ENCODE measurements at places on chromosomes 1 and 21.
A peak's percentile ranks its signal among the peaks of the same experiment; 100 is the strongest.

DNA sequence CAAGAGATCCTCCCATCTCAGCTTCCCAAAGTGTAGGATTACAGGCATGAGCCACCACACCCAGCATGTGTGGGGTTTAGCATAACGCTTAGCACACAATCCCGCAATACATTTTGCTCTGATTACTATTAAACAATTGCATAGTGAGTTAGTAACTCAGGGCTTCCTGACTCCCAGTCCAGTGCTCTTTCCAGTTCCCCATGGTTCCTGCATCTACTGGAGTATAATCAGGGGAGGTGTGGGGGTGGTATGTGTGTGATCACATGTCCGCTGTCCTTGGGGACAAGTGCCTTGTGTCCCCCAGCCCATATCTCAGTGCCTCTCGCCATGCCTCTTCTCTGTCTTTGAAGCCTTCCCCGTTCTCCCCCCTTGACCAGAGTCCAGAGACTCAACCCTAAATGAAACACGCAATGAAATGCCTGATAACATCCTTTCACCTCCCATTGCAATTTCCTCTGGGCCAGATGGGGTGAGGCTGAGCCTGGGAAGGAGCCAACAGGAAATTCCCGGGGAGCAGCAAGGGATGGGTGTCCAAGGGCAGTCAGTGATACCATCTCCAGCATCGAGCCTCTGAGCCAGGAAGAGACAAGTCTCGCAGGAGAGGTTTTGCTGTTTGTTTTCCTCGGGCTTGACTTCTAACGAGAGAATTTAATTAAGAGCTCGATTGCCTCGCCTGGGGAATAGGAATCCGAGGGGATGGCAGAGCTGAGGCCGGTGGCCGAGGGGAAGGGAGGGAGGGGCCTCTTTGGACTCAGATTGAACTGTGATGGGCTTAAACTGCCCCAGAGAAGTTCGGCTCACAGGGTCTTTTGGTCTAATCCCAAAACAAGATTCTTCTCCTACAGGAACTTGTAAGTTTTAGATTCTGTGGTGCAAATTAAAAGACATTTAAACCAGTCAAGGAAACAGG lies 7.7 kb upstream of the HTR1D start:
- DNase-seq: no peak

- no peak for DNase-seq
These were observed 235.1 kb downstream of the NRIP1 start for GRCh38 chr21:14829685-14830084.

DNA sequence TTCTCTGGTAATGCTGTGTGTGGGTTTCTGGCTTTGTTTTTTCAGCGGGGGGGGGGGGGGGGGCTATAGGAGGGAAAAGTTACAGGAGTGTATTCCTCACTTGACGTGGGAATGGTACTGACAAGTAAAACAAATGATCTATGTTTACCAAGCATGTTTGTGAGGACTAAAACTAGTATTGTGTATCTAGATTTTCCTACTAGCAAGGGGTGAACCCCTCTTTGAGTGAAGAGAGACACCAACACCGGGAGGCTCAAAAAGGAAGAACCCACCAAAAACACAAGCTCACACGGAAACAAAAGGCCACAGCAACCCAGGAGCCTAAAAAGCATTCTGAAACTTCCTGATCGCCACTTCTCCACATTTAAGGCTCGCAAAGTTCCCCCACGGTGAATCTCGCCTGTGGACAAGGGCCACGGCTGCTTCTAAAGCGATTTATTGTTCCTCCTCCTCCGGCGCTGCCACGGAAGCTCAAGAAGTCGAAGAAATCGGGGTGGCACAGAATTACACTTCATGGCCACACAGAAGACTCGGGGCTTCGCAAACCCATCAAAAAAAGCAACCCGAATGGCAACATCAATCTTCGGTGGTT lies 703 bp downstream of the PUM1 start:
- no peak for DNase-seq

DNA sequence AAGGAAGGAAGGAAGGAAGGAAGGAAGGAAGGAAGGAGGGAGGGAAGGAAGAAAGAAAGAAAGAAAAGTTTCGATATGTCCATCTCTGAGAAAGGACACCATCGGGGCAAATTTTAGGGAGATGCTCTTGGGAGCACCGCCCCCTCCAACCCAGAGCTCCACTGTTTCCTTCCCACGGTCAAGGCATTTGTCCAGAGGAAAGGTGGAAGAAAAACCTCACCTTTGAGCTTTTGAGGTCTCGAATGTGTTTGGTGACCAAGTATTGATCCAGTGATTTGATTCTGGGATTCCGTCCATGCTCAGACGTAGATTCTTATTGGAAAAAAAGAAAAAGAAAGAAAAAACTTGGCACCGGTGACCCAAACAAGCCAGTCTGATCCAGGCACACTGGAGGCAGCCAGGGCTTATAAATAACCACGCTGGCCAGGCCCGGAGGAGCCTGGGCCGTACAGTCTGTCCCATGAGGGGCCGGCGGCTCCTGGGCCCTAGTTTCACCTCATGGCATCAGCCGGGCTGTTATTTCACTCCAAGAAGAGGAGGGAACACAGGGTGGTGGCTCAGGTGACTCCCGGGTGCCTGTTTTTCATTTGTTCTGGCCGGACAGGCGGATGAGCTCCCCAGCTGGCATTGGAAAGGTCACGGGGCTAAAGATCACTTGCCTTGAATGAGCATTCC lies 36.1 kb upstream of the SLC25A33 start:
- no peak for DNase-seq

GRCh38 chr1:119372503-119373086 lies 4.0 kb downstream of the HAO2 start:
- DNase-seq: no peak

DNA sequence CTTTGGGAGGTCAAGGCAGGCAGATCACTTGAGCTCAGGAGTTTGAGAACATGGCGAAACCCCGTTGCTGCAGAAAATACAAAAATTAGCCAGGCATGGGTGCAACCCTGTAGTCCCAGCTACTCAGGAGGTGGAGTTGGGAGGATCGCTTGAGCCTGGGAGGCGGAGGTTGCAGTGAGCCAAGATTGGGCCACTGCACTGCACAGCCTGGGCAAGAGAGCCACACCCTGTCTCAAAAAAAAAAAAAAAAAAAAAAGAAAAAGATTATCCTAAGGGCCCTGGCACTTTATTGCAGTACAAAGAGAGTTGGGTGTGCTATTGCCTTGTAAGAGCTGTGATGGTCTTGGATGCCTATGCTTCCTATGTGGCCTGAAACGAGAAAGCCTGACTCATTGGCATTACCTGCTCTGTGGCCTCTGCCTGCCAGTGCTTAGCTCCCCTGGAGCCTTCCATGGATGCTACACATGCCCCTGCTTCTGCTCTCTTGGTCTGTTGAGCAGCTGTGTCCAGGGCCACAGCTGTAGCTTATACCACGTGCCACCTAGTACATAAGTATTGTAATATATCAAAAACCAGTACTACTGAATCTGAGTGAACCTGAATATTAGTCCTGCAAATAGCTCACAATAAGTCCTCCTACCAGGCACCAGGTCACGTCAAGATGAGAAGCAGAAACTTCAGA lies 45.8 kb downstream of the DNAJC6 start:
- no peak for DNase-seq

DNA sequence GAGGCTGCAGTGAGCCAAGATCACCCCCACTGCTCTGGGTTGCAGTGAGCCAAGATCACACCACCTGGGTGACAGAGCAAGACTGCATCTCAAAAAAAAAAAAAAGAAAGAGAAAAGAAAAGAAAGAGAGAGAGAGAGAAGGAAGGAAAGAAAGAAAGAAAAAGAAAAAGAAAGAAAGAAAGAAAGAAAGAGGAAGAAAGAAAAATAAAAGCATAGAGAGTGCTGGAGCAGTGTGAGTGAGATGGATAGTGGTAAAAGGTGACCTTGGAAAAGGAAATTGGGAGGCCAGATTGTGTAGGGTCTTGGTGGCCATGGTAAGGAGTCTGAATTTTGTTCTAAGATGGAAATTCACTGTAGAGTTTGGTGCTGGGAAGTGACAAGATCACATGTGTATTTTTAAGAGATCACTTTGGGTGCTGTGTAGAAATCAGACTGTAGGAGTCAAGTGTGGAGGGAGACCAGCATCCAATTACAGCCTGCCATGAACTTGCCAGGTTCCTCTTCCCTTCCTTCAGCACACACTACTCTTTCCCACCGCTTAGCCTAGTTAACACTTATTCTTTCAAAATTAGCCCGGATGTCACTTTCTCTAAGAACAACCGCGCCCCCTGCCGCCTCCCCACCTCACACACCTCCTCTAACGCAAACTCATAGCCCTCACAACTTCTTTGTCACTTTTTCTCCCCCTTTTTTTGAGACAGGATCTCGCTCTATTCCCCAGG lies 17.9 kb downstream of the MTX1 start:
- peak; percentile 70 for DNase-seq

DNA sequence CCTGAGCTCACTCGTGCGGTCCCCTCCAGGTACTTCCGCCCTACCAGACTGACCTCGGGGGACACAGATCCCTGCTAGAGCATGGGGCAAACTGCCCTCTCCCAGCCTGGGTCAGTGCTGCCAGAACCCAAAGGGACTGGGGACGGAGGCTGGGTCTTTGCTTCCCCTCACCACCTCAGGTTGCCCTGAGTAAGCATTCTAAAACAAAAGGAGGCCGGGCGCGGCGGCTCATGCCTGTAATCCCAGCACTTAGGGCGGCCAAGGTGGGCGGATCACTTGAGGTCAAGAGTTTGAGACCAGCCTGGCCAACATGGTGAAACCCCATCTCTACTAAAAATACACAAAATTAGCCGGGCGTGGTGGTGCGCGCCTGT lies 108.4 kb downstream of the SPSB1 start:
- no peak for DNase-seq

- no peak for DNase-seq
These were observed 131.6 kb upstream of the MROH9 start for GRCh38 chr1:170803711-170804110.

GRCh38 chr1:180271272-180272255 lies 41.5 kb downstream of the LHX4 start:
- no peak for DNase-seq

DNA sequence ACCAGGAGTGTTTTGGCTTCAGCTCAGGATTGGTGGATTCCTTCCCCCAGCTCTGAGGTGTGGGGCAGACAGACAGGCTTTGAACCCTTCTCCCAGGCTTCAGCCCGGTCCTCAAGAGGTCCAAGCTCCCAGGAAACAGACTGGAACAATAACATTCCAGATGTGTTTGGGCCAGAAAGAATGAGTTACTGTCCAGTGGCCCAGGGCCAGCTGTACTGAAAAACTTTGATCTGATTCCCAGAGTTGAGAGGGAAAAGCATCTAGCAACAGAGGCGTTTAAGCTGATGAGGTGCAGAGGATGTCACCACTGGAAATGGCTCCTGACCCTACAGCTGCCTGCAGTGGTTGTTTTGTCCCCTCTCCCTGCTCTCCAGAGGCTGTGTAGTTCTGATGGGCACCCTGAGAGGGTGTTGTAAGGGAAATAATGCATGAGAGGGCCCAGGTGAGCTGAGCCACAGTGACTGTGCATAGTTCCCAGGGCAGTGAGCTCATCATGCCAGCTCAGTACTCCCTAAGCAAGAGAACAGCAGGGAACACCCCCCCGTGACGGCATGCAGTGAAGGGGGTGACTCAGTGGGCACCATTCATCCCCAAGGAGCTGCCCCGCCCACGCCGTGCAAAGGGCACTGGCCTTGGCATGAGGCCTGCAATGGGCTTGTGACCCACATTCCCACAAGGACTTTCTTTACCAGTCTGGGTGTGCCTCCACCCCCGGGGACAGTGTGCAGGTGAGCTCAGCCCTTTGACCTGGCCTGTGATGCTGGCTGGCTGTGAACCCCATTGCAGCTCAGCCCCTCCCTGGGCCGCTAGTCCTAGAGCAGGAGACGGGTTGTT lies 13.8 kb upstream of the SFN start:
- no peak for DNase-seq

DNA sequence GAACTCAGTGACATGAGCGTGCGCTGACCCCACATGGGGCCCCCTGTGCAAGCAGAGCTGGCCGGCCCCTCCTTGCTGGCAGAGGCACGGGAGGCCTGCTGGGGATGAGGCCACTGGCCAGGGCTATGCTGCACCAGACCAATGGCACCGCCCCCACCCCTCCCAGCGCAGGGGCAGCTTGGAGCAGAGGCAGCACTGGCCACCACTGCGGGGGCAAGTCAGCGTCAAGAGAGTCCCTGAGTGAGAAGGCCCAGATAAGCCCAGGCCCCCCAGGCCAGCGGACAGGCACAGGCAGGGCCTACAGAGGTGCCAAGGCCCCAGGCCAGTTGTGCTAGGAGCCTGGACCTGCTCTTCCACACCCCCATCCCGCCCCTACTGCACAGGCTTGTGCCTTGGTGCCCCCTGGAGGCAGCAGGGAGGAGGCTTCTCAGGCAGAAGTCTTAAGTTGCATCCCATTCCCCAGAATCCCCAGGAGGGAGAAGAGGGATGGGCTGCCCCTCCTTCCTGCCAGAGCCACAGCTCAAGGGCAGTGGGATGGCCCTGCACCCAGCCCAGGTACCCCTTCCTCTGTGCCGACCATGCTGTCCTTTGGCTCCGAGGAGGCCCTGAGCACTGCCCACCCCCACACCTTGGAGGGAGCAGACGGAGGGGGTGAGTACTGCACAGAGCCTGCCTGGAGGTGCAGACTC lies 35.8 kb downstream of the EPHX1 start:
- DNase-seq: peak; percentile 12

DNA sequence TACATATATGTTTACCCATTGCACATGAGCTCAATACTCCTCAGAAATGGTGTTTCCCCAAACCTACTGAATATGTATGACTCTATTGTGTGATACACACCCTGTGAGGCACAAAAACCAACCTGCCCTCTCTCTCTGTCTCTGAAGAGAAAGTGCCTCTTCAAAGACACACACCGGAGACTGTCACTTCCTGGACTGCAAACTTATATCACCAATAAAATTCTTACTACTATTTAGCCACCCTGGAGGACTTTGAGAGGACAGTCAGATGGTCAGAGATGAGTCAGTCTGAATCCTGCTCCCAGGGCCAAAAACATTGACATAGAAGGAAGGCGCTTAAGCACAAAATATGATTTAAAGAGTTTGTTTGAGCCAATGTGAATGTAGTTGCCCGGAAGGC lies 110.4 kb downstream of the PPIAL4G start:
- no peak for DNase-seq

DNA sequence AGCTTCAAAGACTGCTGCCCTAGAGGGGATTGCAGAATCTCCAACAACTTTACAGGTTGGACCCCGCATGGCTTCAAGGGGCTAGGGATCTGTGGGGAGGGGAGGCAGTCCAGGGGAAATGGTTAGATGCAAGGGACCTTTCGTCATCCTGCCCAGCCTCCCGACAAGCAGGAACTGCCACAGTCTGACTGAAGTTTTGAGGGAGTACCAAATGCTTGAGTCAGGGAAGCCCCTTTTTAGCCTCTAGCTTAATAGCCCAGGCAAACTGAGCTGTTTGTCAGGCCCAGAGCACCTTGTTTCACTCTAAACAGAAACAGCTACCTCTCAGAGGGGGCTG lies 1.1 kb downstream of the TOR3A start:
- no peak for DNase-seq

DNA sequence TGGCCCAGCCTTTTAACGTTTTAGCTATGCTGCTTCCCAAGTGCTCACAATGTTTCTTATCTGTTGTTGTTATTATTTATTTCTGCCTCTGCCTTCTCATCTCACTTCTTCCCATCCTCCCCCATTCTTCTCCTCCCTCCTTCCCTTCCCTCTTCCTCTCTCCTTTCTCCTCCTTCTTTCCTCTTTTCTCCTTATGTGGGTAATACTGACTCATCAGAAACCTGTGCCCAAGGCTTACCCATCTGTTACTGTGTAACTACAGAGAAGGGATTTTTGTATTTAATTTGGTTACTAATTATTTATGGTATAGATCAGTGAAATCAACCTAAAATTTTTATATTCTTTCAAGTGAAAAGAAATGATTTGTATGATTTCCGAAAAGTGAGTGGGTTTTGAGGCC lies 120.3 kb downstream of the KCNK2 start:
- DNase-seq: no peak

- DNase-seq: no peak
These were observed 1.0 kb downstream of the GALNT2 start for GRCh38 chr1:230067871-230068620.

All from stimulated activated CD4-positive, alpha-beta T cell treated with anti-CD3 and anti-CD28 coated beads, Interleukin-1b, Interleukin-23, amount 100 ng/mL, for 1 hour (primary cell).